ENCODE measurements at places on chromosomes 11 and 22.

DNA sequence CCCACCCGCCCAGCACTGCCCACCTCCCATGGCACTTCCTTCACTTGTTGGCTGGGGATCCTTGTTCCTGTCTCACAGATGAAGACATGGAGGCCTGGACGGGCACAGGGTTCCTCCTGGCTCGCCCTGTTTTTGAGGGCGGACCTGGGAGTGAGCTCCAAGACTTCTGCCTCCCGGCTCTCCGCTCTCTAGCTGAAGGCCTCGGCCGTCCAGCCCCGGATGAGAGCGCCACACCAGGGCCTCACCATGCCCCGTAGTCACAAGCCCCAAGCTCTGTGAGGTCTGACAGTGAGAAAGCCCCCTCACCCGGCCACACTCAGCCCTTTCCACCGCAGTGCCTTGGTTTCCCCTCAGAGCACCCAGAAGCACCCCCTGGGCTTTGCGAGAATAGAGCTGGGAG lies 9.1 kb downstream of the TPCN2 start:
- no peak for DNase-seq

DNA sequence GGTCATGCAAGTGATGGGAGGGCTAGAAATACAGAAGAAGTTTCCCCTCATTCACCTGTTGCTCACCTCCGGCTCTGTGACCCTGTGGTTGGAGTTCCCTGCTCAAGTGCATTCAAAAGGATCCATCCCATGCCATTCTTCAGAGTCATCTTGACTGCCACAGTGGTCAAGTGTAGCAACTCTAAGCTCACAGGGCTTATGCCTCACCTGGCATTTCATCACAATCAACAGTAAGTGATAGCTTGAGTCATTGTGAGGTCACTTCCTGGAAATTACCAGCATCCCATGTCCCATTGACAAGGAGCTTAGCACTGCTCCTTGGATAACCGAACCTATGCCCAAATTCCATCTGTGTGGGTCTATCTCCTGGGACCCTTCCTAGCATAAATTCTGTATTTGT lies 55.6 kb downstream of the OR4C45 start:
- DNase-seq = no peak

DNA sequence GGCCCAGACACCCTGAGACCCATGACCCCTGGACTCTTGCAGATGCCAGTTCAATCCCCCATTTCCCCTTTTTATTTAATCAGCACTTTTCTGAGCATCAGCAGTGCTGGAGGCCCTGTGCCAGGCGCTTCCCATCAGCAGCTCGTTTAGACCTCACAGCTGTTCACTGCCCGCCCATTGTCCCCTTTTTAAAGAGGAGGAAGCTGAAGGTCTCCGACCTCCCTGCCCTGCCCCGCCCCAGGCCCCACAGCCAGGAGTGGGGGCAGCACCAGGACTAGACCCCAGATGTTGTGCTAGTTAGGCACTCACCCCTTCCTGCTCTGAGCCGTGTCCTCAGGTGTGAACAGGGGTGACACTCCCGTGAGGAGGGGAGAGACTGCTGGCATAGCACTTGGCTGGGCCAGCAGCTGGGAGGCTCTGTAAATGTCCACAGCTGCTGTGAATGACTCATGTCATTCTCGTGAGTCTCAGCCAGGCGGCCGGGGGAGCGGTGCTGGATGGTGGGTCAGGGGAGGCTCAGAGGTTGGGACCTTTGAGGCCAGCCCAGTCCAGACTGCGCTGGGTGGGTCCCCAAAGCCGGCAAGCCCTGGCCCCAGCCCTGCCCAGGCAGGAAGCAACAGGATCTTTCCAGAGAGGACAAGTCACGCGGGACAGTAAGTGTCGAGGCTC lies 19.9 kb downstream of the EMID1 start:
- DNase-seq = no peak

- DNase-seq = no peak
These were observed 59.3 kb downstream of the CELSR1 start for GRCh38 chr22:46478083-46478551.

DNA sequence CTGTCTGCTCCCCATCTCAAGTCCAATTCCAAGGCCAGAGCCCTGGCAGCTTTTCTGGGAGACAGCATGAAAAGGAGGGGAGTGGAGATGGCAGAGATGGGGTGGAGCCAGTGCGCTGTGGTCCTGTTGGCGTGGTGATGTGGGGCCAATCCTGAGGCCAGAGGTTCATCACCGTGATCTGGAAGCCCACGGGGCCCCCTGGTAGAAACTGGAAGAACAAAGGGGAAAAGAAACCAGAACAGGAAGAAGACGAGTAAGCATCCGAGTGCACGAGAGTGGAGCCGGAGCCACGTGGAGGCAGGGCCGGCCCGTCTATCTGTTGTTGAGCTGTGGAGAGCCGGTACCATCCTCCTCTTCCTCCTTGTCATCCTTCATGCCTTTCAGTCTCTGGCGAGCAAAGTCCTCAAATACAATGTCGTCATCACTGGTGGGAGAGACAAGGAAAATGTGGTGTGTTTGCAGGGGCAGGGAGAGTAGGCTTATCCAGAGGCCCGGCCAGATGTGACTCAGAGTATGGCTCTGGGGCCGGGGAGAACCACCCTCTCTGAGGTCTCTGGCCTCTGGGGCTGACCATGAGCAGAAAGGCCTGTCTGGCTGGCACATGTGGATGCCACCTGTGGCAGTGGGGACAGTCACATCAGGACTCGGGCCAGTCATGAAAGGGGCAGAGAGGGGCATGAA lies 25.4 kb downstream of the TPBGL start:
- DNase-seq = no peak

DNA sequence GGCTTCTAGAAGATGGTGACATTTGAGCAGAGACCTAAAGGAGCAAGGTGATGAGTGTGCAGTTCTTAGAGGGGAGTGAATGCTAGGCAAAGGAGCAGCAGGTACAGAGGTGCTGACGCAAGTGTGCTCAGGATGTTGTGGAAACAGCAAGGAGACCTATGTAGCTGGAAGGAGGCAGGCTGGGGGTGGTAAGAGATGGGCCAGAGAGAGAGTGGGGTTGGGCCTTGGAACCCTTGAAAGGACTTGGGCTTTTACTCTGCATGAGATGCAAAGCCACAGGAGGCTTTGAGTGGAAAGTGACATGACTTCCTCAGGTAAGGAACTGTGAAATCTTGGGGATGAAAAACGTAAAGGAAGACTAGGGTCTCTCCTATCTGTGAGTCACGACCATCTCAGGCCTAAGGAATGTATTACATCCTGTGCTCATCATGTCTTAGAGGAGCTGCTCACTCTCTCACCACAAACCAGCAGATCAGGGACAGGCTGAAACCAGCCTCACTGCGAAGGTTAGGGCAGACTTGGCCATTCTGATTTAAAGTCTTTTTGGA lies 65.4 kb downstream of the MICAL2 start:
- no peak for DNase-seq

GRCh38 chr11:69490516-69490915 lies 9.1 kb downstream of the LINC01488 start:
- no peak for DNase-seq

GRCh38 chr22:39577366-39577765 lies 6.8 kb downstream of the CACNA1I start:
- DNase-seq = no peak

- no peak for DNase-seq
These were observed 55.0 kb upstream of the VSTM5 start for GRCh38 chr11:93905384-93905783.

DNA sequence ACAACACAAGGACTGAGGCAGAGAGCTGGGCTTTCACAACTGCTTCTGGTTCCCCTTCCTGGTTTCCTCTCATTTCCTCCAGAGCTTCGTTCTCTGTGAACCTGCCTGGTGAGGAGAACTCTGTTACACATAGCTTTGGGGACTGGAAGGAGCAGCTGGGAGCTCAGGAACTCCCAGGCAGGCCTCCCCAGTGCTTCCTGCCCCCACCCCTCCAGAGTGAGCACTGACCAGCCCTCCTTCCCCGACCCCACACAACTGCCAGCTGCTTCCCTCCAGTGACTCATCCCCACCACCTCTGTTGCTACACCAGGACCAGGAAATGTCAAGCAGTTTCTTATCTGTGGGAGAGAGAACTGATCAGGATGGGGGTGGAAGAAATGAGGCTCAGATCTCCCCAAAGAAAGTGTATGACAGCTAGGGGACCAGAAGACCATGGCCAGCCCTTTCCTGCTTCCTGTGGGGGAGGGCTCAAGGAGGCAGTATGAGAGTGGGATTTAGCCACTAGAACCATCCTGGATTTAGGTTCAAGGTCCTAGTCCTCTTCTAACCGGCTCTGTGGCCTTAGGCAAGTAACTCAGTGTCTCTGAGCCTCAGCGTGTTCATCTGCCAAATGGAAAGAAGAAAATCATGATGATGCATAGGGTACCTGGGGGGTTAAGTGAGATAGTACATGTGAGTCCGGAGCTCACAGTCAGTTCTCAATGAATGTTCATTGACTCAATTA lies 4.5 kb upstream of the TP53I11 start:
- DNase-seq = no peak

DNA sequence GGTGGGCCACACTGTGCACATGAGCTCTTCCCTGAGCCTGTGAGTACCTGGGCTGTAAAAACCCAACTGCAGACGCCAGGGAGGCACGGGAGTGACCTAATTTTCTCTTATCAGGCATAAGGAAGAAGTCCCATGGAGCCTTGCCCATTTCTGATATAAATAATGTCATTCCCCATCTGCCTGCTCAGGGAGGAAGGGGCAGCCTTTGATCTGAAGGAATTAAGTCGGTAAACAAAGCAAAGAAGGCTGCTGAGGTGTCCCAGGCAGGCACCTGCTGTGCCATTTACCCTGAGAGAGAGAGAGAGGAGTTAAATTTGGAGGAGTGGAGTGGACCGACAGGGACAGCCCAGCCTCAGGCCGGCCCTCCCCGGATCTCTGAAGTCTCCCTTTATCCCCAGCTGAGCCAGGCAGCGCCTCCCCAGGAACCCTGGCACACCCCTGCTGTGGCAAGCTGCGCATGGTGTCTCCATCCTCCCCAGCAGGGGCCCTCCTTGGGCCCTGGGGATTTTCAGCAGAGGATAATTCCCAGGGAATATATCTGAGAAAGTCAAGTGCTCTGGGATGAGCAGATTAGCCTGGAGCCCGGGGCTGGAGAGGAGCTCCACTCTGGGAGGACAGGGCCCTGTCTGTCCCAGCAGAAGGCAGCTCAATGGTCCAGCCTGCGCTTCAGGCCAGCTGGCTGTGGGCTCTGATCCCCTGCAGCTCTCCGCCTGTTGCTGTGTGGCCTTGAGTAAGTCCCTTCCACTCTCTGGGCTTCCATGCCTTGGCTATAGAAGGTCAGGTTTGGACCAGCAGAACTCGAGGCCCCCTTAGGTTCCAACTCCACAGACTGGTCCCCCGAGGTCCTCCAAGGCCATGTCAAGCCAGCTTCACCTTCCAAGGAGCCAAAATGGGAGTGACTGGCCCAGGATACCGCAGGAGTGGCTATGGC lies 17.5 kb upstream of the CABP7 start:
- no peak for DNase-seq

DNA sequence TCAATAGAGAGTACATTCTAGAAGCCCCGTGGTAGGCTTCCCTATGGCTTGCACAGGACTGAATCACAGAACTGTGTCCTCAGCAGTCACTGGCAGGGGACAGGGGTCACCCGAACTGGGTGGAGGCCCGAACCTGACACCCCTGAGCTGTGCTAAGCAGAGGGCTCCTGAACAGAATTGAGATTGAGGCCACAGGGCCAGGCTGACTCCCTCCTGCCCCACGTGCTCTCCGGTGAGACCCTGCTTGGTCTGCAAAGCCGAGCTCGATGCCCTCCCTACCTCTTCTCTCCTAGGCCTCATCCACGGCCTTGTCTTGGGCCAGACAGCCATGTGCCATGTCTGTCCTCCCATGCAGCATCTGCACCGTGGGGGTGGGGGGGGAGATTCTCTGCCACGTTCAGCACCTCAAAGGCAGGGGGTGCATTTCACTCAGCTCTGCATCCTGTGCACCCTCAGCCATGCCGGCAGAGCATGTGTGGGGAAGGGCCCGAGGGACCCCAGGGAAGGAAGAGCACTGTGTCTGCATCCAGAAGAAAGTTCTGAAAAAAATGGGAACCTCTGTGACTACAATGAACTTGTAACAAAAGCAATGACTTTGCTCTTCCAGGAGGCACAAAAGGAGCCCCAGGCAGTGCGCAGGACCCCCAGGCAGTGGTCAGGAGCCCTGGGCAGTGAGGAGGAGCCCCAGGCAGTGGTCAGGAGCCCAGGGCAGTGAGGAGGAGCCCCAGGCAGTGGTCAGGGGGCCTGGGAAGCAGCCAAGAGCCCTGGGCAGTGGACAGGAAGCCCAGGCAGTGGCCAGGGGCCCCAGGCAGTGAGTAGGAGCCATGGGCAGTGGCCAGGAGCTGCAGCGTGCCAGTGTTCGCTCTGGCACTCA lies 76.7 kb upstream of the SEPTIN5 start:
- no peak for DNase-seq

GRCh38 chr11:4076774-4077173 lies 17.8 kb upstream of the RRM1 start:
- DNase-seq = no peak

GRCh38 chr22:24434471-24435322 lies 7.3 kb downstream of the ADORA2A start:
- no peak for DNase-seq

DNA sequence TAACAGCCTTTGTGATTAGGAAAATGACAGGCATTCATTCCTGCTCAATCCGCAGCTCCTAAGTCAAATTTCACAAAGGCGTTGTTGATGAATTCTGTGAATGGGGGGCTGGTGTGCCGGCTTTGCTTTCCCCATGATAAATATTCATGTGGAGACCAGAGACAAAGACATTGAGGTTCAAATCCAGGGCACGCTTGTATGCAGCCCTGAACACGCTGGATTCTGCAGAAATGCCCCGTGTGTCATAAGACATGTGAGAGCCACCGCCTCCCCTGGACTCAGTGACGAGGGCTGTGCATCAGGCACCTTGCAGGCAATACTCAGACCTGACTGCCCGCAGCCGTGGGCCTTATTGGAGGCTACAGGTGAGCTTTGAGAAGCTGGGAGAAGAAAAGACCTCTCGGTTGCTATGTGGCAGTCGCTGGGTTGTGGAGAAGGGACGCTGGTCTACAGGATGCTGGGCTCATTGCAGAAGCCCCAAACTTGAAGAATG lies 906.2 kb downstream of the BRD1 start:
- DNase-seq = no peak

DNA sequence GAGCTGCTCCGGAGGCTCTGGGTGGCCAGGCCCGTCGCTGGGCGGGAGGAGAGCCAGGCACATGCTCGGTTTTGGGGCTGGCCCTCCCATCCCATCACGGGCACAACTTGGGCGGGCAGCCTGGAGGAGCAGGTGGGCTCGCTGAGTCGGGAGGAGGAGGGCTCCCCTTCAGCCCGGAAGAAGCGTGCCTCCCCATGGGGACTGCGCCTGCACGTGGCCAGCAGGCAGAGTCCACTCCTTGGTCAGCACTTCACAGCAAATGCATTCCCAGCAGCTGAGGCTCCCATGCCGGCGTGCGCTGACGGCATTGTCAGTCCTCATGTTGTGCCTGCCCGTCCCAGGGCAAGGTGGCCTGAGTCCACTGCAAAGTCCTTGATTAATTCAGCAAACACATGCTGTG lies 1281.7 kb downstream of the BRD1 start:
- DNase-seq = no peak

All from left kidney (tissue), 8 donors.